ENCODE measurements at places on chromosomes 2 and 18.

GRCh38 chr2:120959426-120959825 lies 223.8 kb downstream of the GLI2 start:
- no peak for DNase-seq

DNA sequence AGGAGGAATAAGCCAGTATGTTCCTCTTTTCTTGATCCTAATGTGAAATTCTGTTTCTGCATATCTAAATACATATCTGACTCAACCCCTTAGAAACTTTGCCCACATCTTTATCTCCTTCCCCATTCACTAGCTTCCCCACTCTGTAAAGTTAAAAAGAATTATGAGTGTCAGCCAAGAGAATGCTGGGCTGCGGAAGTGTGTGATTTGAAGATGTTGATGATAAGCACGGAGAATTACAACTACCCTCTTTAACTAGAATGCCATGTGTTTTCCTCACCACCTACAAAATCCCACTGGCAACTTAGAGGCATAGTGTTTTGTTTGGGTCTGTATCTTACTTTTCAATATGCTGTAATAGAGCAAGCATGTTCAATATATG lies 490.4 kb upstream of the FANCL start:
- DNase-seq = no peak

- DNase-seq = no peak
These were observed 365.9 kb upstream of the TRIB2 start for GRCh38 chr2:12350821-12351220.

DNA sequence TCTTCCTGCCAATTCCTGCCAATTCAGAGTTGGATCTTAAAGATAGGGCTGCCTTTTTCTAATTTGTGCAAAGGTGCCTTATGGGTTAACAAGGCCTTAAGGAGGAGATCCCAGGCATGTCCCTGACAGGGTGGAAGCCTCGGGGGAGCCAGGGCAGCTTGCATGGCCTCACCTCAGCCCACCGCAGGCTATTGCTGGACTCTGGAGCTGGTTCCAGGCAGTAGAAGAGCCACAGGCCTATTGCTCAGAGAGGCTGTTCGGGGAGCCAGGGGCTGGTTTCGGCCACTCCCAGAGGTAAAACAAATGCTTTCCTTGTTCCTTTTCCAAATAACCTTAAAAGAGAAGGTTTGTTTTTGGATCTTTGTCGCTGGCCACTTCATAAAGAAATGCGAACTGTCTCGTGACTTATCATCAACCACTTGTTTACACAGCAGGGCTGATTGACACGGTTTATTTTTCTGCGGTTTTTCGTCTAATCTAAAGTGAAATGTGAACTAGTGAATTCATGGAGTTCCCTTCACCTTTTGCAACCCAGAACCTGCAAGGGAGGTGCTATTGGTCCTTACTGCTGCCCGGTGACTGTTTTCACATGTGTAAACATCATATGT lies 108.6 kb downstream of the APOB start:
- DNase-seq = no peak

DNA sequence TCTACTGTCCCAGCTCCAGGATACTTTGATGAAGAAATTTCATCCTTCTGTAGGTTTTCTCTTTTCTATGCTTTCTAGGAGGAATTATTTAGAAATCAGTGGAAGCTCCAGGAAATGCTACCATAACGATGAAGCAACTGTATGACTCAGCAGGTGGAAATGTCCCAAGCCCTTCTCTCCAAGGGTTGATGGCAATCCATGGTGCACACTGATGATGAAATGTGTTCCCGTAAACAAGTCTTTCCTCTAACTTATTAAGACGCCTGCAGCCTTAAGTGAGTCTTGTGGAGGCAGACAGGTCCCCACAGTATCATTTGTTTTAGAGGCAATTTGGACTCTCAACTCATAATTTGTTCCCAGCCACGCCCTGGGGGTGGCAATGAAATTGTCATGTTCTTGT lies 777.6 kb upstream of the SOX11 start:
- no peak for DNase-seq

DNA sequence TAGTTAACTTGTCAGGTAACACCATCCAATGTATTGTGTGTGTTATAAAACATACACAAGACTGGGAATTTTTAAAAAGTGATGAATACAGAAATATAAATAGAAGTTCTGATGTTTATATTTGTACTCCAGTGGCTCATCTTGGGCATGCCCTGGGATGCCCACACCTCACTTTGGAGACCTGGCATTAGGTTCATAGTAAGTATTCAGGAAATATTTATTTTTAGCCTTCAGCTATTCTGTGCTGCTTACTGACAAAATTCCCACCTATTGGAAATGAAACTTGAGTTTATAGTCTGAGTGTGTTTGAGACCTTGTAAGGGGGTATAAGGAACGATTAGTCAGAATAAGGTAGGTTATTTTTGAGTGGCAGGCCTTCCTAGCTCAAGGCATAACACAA lies 67.5 kb downstream of the MYO1B start:
- DNase-seq = no peak

- no peak for DNase-seq
These were observed 46.7 kb downstream of the KIDINS220 start for GRCh38 chr2:8790739-8791162.

- DNase-seq = no peak
These were observed 56.6 kb upstream of the PPM1B start for GRCh38 chr2:44112096-44112495.

- no peak for DNase-seq
These were observed 139.5 kb downstream of the NOL4 start for GRCh38 chr18:34085140-34085739.

GRCh38 chr2:188898261-188898660 lies 75.9 kb upstream of the COL3A1 start:
- DNase-seq = peak; percentile 6

DNA sequence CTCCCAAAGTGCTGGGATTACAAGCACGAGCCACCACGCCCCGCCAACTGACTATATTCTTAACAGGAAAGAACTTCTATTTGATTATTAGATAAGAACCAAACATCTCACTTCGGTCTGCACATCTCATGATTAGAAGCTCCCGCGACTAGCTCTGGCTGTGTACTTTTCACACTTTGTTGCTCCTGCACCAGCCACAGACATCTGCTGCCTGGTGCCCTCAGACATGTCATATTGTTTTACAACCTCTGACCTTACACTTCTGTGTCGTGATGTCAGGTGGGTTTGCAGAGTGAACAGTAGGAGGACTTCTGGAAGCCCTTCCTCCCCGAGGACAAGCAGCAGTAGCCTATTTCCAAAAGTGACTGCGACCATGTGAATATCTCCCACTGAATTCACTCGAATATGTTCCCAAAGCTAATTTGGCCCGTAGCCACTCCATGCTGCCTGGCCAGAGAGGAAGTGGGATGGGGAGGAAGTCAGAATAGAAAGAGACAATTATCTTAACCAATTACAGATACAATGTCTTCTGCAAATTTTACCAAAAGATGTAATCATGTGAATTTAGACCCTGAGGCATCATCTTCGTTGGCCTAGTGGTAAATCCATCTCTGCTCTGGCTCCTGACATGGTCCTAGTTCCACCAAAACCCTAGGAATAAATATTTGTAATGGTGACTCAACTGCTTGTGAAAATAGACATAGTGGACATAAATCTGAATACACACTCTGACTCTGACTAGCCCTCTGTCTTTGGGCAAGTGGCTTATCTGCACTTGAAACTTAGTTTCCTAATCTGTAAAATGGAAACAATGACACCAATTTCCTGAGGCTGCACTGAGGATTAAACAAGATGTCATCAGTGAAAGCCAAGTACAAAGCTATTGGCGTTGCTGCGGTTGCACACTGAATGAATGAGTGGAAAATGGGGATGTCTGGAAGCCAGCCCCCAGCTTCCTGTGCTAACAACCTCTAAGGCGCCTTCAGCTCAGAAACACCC lies 406.1 kb downstream of the LRATD1 start:
- no peak for DNase-seq

- DNase-seq = no peak
These were observed 57.5 kb downstream of the SLC35F5 start for GRCh38 chr2:113698892-113699447.

Data from GM03348 (cell line).